MV-4-11 (cell line): ENCODE measurements at places on chromosomes 3 and 15.

DNA sequence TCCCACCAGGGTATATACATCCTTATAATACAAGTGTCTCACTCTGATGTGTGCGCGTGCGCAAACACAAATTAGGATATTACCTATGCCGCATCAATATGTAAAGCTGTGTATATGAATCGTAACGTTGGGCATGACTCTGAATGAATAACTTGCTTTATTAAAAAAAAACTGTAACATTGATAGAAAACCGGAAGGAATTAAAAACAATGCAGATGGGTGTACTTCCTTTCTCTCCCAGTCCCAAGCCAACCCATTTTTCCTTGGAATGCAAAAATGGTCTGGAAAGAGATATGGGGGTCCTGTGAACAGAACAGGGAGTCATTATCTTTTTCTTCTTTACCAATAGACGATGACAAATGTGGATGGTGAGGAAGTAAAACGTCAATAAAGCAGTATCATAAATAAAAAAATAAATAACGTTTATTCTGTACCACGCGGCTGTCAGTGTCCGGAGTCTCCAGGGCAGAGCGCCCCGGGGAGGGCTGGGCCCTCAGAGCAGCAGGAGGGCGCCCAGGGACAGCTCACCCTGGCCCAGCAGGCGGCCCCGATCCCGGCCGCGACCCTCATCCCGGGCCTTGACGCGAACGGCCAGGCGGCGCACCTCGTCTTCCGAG is 1.6 kb downstream of the C2CD4B start:
- DNase-seq = no peak

GRCh38 chr15:68818066-68818768 is 2.5 kb downstream of the ANP32A start:
- peak; percentile 41 for DNase-seq

GRCh38 chr3:121809249-121809648 is 25.6 kb downstream of the IQCB1 start:
- DNase-seq = no peak

- DNase-seq = peak; percentile 13
These were observed 153.4 kb downstream of the CBLB start for GRCh38 chr3:105715372-105715771.

GRCh38 chr15:57883701-57884100 is 177.2 kb downstream of the POLR2M start:
- DNase-seq = no peak

GRCh38 chr3:172647823-172648222 is 63.0 kb downstream of the NCEH1 start:
- no peak for DNase-seq

- DNase-seq = no peak
These were observed 1.5 kb downstream of the DLL4 start for GRCh38 chr15:40930430-40931299.

DNA sequence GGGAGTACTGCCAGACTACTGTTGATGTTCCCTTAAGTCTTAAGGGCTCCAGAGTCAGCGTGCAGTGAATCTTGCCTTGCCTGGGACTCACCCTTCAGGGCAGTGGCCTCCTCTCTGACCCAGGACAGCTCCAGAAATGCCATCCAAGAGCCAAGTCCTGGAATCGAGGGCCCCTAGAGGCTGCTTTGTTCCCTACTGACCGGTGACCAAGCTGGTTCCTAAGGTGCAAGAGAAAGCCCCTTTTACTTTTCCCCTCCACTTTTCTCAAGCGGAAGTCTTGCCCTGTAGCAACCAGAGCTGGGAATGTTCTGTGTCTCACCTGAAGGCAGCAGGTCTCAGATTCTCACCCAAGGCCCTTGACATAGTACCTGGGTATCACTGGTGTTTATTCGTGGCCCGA is 238.0 kb downstream of the DOCK3 start:
- DNase-seq = no peak

GRCh38 chr3:42052484-42053351 is 38.4 kb upstream of the TRAK1 start:
- no peak for DNase-seq

DNA sequence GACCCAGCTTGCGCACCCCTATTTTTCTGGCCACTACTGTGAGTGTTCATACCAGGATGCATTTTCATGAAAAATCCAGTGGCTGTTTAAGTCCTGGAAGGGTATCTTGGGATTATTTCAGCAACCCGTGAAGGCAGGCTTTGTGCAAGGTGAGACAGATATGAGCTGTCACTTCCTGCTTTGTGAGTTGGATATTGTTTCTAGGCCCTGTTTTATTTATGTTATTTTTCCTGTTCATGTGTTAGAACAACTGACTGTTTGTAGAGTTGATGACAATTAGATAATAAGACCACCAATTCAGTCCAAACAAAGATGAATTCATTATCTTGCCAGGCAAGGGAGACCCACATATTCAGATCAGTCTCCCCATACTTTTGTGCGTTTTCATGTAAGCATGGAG is 42.5 kb downstream of the ZBTB38 start:
- DNase-seq = no peak

- no peak for DNase-seq
These were observed 115.6 kb upstream of the AGTR1 start for GRCh38 chr3:148582126-148582525.

DNA sequence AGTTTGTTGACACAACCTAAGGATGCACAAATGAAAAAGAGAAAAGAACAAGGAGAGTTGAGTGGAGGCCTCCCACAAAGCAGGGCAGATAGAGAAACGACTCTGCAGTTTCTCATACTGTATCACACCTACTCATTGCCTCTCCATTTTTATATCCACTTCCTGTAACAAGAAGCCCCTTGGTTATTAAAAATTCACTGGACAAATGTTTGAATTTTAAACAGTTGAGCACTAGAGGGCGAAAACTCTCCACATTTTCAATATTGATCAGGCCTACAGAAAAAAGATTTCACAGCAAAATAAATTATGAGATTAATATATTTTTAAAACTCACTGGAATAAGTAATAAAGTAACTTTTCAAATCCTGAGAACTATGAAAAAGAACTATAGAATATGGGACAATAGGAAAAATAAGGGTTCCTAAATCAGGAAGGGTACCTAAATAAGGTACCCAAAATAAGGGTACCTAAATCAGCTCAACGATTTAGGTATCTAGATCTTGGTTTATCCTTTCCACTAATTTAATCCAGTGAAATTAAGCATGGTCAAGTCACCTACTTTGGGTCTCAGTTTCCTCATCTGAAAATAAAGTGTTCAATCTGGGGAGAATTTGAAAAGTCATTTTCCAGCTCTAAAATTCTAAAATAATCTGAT is 47.0 kb upstream of the PPIB start:
- peak; percentile 41 for DNase-seq

DNA sequence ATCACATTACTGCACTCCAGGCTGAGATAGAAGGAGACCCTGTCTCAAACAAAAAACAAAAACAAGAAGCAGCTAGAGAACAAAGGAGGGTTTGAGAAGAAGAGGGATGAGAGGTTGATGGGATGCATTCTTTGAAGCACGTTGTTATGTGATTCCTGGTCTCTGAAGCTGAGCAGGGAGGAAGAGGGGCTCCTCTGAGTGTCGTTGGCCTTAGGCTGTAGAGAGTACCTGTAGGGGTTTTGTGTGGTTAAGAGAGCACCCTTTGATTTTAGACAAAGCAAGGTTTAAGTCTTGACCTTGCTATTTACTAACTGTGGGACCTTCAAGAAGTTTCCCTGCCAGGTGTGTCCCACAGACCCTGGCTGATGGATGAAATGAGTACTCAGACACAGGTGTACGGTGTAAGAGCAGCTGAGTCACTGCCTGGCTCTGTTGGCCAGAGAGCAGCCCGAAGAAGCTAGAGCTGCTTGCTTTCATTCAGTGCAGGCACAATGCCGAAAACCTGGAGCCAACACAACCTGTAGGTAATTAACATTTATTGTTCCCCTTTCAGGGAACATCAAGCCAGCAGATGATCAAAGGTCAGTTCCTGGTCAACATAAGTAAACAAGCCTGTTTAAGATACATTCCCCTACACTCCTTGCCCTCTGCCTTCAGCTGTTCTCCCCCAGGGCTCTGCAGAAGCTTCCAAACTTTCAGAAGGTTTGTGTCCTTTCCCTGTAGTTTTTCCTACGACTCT is 67.2 kb downstream of the LRRK1 start:
- no peak for DNase-seq

DNA sequence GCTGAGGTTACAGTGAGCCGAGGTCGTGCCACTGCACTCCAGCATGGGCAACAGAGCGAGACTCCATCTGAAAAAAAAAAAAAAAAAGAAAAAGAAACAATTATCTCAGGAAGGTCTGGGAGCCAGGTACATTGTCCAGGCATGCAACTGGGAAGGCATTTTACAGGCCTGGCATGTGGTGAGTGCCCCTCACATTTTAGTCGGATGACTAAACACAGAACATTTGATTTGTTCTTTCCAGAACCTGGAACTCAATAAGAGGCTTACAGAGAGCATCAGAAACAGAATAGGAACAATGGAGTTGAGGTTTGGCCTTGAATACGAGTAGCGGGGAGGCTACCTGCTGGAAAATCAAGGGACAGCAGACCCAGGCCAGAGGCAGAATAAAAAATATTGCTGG is 33.7 kb upstream of the IGF1R start:
- DNase-seq = no peak

DNA sequence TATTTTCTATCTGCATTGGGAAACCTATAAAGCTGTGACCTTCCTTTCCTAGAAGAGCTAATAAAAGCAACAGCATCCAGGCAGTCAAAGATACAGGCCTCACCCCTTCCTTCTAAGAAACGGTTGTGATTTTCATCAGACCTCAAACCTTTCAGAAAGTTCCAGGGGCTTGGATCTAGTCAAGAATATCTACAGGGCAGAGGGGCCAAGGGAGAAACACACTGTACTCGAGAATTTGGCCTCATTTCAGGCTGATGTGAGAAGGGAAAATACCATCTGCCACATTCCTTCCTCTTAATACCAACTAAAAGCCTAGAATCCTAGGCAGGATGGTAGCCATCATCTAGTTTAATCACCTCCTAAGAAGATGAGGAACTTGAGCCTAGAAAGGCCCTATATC is 24.5 kb upstream of the BCL6 start:
- DNase-seq = no peak

DNA sequence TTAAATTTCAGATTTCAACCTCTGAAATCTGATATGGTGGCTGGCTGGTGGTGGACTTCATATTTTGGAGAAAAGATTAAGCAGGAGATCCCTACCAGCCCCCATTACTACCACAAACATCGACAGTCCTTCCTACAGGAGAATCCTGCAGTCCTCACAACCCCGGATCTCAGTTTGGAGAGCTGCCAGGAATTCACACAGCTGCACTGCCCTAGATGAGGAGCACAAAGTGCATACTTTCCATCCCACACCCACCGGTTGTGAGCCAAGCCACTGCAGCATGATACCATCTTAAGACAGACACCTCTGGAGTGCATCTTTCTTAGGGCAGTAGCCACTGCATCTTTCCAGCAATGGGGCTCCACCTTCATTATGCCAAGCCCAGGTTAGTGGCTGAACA is 185.5 kb upstream of the GPR149 start:
- no peak for DNase-seq

GRCh38 chr3:128425846-128426127 is 40.9 kb downstream of the DNAJB8 start:
- no peak for DNase-seq

- no peak for DNase-seq
These were observed 75.7 kb downstream of the SMAD6 start for GRCh38 chr15:66777596-66778313.

DNA sequence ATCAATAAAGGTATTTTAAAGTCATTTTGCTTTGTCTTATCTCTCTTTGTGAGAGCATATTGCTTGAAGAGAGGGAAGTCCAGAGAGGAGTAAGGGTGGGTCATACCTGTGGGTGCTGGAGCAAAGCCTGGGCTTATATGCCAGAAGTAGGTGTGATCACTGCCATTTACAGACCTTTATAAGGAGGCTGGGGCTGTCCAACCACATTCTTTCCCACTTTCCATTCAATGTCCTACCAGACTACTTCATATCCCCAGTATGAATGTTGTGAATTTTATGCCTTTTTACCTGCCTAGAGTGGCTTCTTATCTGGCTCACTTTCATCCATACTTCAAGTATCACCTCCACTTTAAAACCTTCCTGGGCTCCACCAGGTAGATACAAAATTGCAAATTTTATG is 39.4 kb upstream of the ST6GAL1 start:
- no peak for DNase-seq

DNA sequence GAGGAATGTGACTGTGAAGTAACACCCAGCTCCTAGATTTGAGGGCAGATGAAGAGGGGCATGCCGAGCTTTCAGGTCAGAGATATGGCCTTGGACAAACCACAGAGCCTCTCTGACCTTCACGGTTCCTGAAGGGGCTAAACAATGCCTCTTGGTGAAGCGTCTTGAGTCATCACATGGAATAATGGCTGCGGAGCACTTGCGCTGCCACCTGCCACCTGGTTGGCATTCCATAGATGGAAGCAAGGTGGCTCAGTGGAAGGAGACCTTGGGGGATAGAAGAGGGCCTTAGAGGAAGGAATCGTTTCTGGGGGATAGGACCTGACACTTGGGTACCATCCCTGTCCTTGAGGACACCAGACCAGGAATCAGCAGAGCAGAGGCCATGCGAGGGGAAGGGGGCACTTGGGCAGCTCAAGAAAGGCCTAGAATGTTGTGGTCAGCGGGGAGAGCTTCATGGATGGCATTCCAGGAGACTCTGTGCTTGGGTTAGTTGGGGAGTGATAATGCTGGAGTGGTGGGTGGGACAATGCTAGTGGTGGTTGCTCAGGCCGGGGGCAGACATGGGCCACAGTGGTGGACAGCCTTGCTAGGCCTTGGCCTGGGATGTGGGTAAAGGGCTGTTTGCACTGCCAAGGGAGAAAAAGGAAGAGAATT is 12.6 kb downstream of the MRAS start:
- no peak for DNase-seq

DNA sequence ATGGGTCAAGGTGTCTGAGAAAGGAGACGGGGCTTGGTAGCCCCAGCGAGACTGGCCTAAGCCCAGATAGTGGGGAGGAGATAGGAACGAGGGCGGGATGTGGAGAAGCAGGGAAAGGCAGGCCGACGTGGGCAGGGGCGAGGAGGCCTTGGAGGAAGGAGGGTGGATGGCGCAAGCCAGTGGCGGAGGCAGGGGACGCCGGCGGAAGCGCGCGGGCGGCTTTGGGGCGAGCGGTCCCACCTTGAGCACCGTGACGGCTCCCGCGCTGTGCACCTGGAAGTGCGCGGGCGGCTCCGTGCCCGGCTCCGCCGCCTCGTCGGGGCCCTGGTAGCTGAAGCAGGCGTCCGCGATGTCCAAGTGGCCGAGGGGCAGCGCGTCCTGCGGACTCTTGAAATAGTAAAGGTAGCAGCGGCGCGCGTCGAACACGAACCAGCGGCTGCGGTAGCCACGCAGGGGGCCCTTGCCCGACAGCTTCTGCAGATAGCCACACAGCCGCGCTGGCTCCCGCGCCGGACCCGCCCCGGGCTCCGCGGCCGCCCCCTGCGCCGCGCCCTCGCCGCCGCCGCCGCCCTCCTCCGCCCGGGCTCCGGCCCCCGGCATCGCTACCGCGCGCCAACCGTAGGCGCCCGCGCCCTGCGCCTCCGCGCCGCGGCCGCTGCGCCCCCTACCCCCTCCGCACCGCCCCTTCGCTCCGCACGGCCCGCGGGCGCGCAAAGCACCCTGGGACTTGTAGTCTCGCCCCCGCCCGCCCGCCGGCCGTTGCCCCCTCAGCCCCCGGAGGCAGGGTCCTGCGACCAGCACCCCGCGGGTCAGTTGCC is at the start of gene TBC1D2B:
Gene TBC1D2B, minus strand, starts transcription at position 659 of the 818 bp plus-strand sequence. Its CDS starts 59 bp downstream, at position 600.
- DNase-seq = peak; percentile 12
